GM18507 (cell line): ENCODE measurements at places on chromosomes 2 and 18.

DNA sequence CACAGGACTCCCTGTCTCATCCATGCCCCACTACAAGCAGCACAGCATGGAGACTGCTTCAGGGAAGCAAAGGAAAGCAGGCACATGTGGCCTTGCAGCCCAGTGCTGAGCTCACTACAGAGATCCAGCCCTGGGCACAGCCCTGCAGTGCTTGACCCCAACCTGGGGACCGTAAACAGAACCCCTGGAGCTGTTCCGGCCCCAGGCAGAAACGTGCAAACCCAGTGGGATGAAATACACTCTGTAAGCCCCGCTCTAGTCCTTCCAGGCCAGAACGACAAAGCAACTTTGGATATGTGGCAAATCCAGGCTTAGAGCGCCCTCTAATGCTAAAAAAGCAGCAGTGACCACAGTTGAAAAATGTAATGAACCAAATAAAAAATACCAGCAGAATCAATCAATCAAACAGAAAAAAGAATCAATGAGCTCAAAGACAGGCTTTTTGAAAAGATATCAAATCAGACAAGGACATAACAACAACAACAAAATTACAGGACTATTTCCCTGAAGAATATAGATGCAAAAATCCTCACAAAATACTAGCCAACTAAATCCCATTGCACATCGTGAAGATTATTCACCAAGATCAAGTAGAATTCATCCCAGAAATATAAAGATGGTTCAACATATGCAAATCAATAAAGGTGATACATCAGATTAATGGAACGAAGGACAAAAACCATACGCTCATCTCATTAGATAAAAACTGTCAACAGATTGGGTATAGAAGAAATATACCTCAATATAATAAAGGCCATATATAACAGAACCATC is 45.6 kb downstream of the ZNF519 start:
- no peak for DNase-seq

DNA sequence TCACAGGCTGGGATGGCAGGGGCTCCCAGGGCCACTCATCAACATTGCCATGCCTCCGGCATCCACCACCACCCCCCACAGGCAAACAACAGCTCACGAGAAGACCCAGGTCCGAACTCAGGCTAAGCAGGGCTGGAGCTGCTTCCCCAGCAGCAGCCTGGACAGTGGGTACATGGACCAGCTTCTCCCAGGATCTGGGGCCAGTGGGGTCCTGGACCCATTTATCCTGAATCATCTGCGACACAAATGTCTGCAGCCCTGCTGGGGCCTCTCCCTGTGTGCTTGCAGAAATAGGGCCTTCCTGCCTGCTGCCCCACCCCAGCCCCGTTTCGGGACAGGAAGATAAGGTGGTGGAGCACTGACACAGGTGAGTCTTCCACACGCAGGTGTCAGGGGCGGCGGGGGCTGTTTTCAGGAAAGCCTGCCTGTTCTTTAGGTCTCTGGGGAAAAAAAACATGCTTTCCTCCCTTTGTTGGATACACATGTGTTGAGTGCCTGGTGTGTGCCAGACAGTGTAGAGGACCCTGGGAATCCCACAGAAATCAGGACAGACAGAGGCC is 4.5 kb downstream of the PRLH start:
- DNase-seq = no peak

DNA sequence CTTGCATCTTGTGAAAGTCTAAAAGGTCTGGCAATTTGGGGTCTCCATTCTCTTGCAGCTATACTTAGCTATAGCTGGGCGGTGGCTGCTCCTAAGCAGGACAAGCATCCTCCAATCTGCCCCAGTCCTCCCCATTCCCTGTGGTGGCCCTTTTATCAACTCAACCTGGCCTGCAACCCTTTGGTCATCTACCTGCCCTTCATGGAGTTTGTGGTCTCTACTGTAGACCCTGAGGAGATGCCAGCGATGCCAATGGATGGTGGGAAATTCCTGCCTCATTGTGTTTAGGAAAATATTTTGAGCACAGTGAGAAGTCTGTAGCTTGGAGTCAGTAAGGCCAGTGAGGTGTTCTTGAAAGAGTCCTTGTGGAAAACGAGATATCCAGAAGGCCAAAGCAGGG is 143.4 kb downstream of the CAPN13 start:
- DNase-seq = no peak

DNA sequence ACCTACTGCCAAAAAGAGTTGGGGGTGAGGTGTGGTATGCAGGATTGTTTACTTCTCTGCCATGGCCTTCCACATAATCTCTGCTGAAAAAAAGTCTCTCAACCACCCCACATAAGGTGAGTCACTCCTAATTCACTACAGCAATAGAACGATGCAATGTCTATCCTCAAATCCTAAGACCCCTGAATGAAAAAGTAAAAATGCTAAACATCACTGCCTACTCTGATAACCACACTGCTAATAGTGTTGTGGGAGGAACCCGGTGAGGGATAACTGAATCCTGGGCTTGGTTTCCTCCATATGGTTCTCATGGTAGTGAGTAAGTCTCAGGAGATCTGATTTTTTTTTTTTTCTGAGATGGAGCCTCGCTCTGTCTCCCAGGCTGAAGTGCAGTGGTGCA is 252.5 kb downstream of the PIEZO2 start:
- no peak for DNase-seq

GRCh38 chr2:236824836-236825235 is 255.2 kb downstream of the ACKR3 start:
- no peak for DNase-seq
